ENCODE measurements at places on chromosomes 6 and 20. TPM values are rescaled to one million over a fixed set of nuclear protein-coding genes. Genes with fewer than 3 reads are reported as not detected.
A peak's percentile ranks its signal among the peaks of the same experiment; 100 is the strongest.

DNA sequence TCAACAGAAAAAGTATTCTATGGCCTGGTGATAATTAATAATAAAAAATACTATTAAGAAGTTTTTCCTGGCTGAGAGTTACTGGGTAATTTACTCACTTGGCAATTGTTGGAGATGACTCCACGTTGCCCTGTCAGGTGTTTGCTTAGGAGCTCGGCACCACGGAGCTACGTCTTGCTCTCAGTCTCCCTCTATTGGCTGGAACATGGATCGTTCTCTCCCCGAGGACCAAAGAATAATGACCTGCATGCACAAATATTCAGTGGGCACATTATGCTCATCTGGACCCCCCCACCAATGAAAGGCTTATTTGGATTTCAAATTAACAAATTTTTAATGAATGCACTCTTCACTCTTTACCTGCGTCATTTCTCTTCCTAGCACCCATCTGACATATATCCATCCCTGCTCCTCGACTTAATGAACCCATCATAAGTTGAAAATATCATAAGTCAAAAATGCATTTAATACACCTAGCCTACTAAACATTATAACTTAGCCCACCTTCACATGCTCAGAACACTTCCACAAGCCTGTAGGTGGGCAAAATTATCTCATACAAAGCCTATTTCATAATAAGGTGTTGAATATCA, 71.0 kb upstream of the CD83 start:
- DNase-seq = no peak

DNA sequence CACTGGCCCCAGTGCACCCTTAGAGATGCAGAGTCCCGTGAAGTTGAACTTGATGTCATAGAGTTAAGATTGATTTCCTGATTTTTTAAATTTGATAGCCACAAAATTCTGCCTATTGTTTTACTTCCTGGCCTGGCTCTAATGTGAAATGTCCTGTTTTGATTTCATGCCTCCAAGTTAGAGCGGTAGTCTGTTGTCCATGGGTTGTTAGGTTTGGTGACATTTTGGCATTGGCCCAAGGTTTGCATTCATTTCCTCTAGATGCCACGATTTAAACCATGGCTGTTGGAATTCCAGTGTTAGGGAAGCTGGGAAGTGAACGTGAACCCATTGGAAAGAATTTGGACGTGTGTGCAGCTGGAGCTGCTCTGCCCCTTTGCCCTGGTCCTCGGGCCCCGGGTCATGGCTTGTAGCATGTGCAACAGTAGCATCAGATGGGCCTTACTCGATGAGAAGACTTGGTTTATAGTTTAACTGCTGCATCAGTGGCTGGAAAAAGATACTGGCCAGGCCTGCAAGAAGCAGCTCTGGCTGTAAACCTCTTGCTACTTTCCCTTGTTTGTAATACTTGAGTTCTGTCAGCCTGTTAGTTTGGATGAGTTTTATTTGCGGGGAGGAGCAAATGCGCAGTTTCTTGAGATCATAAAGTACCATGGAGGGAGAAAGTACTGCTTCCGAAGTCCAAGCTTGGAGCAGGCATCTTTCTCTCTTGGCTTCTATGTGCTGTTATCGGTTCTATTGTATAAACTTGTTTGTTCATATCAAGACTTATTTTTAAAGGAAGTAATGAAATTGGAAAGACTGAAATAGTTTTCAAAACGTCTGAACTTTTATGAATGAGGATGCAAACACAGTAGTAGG, 121.4 kb upstream of the CLDN20 start:
- no peak for DNase-seq

DNA sequence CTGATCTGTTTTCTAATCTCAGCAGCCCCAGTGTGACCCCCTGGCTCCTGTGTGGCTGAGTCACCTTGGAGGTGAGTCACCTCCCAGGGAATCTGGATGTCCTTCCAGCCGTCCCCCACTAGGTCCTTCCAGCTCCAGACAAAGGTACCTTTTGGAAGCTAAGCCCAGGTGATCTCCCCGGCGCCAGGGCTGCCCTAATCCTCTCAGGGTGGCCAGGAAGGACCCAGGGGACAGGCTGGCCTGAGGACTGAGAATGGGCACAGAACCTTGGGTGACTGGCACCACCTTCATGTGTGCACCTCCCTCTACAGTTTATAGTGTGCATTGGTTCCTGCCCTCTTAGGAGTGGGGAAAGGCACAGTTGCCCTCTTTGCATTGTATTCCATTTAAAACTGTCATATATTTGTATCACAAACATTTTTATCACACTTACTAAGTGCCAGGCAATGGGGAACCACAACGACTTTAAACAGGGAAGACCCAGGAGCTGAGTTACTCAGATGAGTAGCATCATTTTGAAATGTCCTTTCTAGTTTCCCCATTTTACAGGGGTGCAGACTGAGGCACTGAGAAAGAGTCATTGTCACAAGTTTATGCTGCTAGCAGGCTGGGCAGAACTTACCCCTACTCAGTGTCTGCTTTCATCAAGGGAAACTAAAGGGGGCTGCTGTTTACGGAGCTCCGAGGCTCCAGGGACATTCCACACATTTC, 2.6 kb upstream of the BPIFB4 start:
- no peak for DNase-seq

DNA sequence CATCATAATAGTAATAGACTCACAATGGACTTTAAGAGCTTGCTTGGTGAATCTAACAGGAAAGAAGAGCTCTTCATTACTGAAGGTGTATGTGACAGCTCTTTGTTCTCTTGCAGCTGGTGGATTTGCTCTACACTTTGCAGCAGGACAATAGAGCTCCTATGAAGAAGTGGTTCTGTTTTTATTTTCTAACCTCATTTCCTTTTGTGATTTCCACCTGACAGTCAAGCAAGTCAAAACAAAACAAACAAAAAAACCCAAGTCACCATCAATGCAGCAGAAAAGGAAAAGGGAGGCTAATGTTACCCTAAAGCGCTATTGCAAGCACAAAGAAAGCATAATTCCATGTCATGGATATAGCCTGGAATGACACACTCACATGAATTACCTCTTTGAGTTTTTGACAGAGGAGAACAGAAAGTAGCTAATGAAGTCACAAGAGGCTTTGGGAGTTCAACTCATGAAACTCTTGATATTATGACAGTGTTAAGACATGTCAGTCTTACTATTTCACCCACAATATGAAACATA, 1188.1 kb downstream of the EPHA7 start:
- DNase-seq = no peak

GRCh38 chr6:42314571-42315258, 97.1 kb upstream of the MRPS10 start:
- no peak for DNase-seq

- peak; percentile 32 for DNase-seq
Observed at GRCh38 chr6:162203287-162203686, 524.3 kb downstream of the PRKN start.

GRCh38 chr20:50574586-50574985, 64.4 kb downstream of the PTPN1 start:
- no peak for DNase-seq

DNA sequence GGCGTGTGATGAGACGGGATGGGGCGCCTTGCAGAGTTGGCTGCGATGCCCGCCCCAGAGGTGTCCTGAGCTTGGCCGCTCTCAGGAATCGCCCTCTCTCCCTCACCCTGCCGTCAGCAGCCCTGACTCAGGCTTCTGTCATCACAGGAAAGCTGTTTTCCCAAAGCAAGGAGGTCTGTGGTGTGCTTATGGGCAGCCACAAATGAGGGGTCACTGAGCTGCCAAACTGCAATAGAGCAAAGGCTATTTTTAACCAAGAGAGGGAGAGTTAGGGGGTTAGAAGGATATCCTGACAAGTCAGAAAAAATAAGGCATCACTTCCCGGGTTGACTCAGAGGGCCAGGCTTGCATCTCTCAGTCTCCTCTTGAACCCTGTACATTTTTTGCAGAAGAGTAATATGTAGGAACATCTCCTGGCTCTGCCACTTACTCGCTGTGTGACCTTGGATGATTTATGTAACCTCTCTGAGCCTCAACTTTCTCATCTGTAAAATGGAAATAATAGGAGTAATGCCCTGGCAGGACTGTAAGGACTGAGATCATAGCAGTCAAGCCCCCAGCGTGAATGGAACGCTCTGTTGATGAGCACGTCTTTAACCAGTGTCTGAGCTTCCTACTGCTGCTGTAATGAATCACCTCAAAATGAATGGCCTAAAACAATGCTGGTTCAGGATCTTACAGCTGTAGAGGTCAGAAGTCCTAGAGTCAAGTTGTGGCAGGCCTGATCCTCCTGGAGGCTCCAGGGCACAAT, 181.9 kb downstream of the NFATC2 start:
- no peak for DNase-seq

Gene PRRC2A
- total RNA-seq = 82.4 TPM

Gene UST
- total RNA-seq = 3.3 TPM

Gene TDRD6
- 0.36 TPM for total RNA-seq

Gene CRISP2
- not detected for total RNA-seq

Gene GLP1R
- 7.5 TPM for total RNA-seq

Gene NKAIN4
- total RNA-seq = not detected

Gene PXT1
- total RNA-seq = not detected

Gene PLA2G7
- 0.16 TPM for total RNA-seq

Gene SLA2
- 0.19 TPM for total RNA-seq

Gene DUSP15
- 5.1 TPM for total RNA-seq

Gene FOXP4
- 15.0 TPM for total RNA-seq
